ENCODE measurements at places on chromosomes 3 and 15.

DNA sequence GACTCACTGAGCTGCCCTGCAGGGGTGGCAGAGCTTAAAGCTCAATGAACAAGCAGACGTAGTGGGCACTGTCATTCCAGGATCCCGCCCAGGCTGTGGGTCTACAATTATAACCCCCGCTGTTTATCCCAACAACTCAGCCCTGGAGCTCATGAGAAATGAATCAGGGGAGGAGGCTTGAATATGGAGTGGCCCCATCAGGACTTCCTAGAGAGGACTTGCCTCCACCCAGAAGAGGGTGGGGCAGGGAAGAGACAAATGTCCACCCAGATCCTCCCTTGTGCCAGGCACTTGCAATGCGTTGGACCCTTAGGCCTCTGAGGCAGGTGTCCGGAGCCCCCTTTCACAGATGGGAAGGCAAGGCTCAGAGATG is 33.0 kb downstream of the SLC6A20 start:
- no peak for DNase-seq

- no peak for DNase-seq
Measured at GRCh38 chr3:56269755-56270535, 198.3 kb downstream of the ERC2 start.

- peak; percentile 88 for DNase-seq
Measured at GRCh38 chr3:46845860-46846623, 17.2 kb downstream of the MYL3 start.

GRCh38 chr3:152269056-152269830 is 514 bp downstream of the MBNL1 start:
- no peak for DNase-seq

- DNase-seq = no peak
Measured at GRCh38 chr3:158739661-158740060, 7.4 kb upstream of the RARRES1 start.

- no peak for DNase-seq
Measured at GRCh38 chr15:32943711-32944110, 225.9 kb downstream of the GREM1 start.

- no peak for DNase-seq
Measured at GRCh38 chr15:80804970-80805495, 25.9 kb downstream of the CEMIP start.

- no peak for DNase-seq
Measured at GRCh38 chr3:36647423-36647853, 116.9 kb downstream of the DCLK3 start.

GRCh38 chr15:81529481-81529880 is 155.5 kb upstream of the TMC3 start:
- no peak for DNase-seq

DNA sequence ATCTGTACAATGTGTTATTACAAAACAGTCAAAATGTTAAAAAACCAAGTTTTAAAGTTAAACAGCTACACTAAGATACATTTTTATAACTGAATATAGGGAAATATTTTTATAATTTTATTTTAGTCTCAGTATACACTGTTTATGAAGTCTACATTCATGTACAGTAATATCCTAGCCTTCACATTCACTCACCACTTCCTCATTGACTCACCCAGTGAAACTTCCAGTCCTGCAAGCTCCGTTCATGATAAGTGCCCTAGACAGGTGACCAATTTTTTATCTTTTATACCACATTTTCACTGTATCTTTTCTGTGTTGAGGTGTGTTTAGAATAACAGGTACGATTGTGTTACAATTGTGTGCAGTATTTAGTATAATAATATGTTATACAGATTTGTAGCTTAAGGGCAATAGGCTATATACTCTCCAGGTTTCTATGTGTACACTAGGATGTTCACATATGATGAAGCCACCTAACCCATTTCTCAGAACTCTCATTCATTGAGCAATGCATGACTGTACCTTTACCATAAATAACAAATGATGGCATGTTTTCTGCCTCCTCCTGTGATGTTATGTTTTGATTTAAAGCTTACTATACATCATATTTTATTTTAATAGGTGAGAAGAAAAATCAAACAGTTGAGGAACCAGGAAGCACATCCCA is 388.4 kb upstream of the NDN start:
- no peak for DNase-seq

DNA sequence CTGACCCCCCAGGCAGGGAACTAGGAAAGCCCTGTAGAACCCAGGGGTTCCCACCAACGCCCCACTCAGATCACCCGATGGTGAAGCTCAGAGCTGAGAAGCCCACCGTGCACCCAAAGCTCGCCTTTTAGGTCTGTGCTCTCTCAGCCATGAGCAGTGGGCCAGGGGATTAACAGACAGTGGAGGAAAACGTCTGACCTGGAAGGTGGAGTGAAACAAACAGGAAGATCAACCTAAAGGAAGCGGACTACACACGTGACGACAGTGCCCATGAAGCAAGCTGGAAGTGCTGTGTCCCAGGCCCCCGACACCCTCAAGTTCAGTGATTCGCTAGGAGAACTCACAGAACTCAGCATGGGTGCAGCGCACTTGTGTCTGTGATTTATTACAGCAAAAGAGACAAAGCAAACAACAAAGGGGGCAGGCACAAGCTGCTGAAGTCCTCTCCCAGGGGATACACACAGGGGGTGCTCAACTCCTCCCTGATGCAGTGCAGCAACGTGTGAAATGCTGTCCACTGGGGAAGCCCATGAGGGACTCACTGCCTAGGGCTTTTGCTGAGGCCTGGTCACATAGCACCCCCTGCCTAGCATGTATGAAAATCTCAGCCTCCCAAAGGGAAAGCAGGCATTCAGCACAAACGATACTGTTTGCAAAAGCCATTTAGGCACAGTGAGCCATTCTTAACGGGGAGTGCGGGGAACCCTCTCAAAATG is 43.5 kb downstream of the CFAP92 start:
- DNase-seq = peak; percentile 46

DNA sequence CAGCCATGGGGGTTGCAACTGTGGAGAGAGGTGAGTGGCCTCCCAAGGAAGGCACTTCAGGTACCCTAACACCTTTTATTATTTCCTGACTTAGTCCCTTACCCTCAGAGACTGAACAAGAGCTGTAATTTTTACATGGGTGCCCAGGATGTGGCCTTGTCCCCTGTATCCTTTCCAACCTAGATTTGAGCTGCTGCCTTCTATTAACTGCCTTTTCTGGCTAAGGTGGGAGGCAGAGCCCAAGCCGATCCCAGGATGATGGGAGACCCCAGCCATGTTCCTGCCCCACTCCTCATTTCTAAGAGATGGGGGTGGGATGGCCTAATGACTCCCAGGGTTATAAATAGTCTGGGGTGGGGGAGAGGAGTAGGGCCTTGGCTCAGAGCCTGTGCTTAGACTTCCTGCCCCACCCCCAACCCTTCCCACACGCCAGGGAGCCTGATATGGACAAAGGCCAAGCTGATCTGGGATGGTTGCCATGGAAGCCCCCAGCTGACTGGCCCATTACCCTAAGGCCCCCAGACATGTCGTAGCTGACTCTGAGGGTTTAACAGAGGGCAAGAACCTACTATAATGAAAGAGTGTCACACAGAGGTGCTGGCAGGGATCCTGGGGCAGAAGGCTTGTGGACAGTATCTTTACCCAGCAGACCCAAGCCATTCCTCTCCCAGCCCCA is 1.9 kb downstream of the KLHDC8B start:
- no peak for DNase-seq

DNA sequence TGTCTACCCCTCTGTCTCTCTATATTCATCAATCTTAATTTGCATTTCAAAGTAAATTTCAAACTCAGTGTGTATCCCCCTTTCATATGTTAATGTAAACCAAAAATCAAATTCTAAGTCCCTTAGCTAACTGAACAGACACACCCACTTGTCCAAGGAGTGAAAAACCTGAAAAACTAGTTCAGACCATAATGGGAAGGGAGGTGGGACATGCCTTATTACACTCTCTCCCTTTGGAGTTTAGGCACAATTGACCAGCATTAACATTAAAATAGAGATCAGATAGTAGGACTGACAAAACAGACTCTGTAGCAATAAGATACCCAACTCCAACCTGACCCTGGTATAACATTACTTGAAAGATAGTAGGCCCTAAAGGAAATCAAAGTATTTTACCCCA is 247.7 kb upstream of the GADL1 start:
- DNase-seq = no peak

- no peak for DNase-seq
Measured at GRCh38 chr15:76108021-76108723, 48.4 kb downstream of the TMEM266 start.

DNA sequence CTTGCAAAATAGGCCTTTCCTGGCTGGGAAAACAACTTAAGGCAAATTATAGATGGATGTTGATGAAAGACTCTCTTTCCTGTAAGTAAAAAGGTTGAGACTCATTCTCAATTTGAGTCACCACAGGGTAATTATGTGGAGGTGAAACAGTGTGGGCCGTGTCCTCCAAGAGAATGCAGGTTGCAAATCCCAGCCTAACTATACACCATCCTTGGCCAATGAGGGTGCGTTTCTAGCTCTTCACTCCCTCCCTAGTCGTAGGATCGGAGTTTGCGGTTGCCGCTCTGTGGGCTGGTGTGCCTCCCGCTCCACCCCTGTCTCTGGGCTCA is 259.9 kb downstream of the PLCL2 start:
- no peak for DNase-seq

GRCh38 chr15:30974112-30974511 is 17.3 kb downstream of the MTMR10 start:
- no peak for DNase-seq

DNA sequence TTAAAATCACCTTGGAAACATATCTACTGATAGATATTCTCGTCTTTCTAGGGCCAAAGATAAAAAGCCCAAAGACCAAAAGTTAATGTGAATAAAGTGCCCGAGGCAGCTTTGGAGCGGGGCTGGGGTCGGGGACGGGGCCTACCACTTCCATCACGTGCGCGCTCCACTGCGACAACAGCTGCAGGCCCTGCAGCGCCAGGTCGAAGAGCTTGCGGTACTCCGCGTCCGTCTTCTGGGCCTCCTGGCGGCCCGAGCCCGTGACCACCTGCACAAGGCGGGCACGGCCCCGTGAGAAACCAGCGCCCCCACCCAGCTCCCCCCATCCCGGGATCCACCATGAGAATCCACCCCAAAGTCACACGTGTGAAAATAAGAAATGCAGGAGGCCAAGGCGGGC is 52.4 kb downstream of the CYFIP1 start:
- DNase-seq = no peak

- DNase-seq = no peak
Measured at GRCh38 chr3:183394150-183394549, 34.3 kb downstream of the MCF2L2 start.

DNA sequence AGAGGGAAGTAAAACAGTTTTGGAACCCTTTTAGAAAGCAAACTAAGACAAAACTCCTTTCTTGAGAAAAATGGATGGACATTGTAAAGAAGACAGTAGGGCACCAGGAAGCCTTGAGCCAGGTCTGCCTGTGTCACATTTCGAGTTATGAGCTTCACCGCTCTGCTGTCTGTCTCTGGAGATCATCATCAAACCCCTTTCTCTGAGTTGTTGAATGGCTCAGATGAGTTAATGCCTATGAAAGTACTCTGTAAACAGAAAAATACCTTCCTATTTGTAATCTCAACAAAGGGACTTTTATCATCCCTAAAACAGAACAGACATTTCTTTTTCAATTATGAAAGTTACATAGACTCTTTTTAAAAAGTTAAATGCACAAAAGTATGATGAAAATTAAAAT is 145.8 kb downstream of the LPP start:
- DNase-seq = no peak

- no peak for DNase-seq
Measured at GRCh38 chr3:187906920-187907319, 161.7 kb upstream of the BCL6 start.

DNA sequence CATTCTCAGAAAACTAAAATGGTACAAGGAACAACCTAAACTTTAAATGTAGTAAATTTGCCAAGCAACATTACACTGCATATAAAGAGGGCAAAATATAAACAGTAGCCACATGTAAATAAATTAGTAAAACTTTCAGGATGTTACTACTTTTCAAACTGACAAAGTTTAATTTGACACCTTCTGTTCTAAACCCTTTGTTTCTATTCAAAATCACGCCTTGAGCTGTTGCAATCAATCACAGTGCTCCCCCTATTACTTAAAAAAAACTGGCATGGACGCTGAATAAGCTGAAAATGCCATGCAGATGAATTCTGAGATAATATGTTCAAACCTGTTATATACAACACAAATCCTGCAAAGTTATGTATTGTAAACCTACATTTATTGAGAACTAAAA is 69.3 kb downstream of the SATB1 start:
- DNase-seq = no peak

DNA sequence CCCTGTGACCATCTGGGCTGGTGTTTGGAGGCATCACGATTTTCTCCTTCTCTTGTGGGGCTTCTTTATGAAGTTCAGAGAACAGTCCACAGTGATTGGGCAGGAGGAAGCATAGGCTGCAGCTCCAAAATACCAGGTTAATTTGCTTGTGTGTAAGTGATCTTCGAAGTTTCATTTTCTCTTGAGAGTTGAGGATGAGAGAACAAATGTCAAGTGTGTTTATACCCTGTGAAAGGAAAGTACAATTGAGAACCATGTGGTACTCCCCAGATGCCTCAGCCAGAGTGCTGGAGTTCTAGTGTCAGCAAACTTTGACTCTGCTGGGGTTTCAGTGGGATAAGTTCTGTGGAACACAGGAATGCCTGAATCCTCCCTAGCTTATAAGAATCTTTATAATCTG is 357.1 kb upstream of the CFAP20DC start:
- DNase-seq = no peak

DNA sequence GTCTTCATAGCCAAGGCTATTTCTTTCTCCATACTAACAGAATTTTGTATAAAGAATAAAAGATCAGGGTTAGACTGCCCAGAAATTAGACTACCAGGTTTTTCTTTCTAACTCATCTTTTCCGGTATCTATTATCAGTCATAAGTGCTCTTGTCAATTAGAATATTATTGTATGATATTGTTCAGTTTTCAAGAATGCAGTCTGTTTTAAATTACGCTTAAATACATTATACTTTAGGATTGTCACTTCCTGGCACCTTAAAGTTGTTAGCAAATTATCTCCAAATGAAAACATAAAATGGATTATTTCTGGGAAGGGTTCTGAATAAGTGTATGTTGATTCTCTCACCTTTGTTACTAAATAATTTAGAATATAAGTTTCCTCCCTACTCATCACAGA is 497.2 kb downstream of the IGSF11 start:
- DNase-seq = no peak

DNA sequence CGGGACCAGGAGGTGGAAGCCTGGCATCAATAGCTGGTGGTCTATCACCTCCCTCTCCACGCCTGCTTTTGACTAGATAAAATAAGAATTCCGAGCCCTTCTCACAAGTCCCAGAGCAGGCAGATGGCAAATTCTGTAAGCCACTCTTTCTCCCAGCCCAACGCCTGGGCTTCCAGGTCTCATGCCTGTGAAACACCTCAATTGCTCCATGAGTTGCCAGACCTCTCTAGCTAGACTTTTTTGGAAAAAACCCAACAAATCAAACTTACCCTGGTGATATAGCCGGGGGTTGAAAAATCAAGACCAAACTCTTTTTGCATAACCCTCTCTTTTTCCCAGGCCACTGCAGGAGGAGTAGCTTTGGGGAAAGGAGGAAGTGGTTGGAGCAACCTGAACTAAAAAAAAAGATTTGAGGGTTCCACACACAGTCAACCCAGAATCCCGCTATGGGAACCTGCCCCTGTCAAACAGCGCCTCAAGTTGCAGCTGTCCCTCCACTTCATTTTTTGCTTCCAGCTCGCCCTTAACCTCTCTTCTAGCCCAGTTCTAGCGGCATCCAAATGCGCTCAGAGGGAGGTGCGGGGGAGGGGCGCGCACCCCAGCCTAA is 7.0 kb downstream of the BHLHE40 start:
- no peak for DNase-seq

All from vagina (tissue), 2 donors.